Stimulated activated CD4-positive, alpha-beta T cell treated with anti-CD3 and anti-CD28 coated beads, Interleukin-1b, Interleukin-23, amount 100 ng/mL, for 1 hour (primary cell): ENCODE measurements at places on chromosomes 7 and 10.

GRCh38 chr7:157690833-157691585 is 354.2 kb downstream of the DNAJB6 start:
- no peak for DNase-seq

DNA sequence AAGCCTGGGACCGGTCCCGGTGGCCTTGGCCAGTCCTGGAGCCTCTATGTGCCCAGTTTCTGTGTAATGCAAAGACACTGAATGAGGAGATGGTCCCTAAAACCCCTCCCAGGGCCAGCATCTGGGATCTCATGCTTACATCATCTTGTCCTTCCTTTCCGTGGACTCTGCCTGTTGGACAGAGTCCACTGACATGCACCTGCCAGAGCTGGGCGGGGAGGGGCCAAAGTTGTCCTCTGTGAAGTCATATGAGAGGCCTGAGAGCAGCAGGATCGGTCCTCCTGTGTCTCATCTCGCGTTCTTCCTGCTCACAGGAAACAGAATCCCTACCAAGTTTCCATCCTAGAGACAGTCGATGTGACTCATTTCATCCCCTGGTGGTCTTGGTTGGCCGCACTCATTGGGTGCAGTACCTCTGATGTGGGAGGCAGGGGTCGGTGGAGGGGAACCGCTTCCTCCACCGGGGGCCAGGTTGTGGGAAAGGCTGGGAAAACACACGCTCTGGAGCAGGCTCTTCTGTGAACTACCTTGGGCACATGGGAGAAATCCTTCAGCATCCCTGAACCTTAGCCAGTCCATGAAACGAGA is 389.6 kb upstream of the PODXL start:
- no peak for DNase-seq

DNA sequence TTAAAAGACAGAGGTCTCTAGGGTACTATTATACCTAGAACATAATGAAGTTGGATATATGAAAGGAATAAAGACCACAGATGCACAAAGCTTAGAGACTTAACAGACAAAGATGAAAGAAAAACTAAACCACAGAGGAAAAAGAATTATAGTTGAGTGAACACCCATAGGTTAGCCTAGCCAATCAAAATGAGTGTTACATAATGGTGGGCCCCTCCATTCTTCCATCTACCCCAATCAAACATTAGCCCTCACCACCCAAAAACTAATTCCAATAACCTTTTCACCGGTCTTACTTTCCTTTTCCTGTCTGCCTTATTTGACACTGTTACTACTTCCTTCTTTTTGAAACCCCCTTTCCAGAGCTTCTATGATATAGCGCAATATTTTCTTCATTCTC is 130.1 kb downstream of the ELMO1 start:
- no peak for DNase-seq

DNA sequence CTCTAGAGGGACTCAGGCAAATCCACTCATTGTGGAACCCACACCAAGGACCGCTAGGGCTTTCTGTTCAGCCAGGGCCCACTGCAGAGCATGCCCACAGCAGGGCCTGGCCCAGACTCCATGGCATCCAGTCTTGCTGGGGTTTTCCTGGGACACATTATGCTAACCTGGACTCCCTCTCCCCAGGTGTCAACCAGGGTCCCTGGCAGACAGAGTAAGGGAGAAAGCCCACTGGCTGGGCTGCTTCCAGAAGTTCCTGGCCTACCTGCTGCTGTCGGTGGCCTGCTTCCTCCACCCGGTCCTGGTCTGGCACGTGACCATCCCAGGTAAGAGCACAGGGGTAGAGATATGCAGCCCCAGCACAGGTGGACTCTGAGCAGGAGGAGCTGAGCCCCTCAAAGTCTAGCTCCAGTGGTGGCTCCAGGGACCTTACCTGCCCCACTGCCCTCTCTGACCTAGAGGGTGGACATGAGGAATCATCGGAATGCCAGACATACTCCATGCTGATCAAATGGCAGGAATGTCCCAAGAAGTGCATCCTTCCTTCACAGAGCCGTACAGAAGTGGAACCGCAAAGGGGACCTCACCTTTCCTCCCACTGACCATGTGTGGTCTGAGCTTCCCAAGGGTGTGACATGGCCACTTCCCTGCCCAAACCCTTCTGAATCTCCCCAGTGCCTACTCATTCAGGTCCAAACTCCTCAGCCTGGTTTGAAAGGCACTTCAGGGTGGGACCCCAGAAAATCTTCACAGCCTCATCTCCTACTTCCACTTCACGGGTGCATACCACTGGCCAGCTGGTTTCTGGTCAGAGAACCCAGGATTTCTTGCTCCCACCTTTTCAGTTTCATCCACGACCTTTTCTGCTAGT is 22.5 kb downstream of the TMEM72 start:
- DNase-seq = no peak

- no peak for DNase-seq
Measured at GRCh38 chr10:71081229-71081560, 131.2 kb upstream of the UNC5B start.

GRCh38 chr10:45420453-45421192 is 46.6 kb downstream of the ALOX5 start:
- no peak for DNase-seq

- DNase-seq = no peak
Measured at GRCh38 chr7:99219185-99219767, 11.4 kb upstream of the KPNA7 start.

DNA sequence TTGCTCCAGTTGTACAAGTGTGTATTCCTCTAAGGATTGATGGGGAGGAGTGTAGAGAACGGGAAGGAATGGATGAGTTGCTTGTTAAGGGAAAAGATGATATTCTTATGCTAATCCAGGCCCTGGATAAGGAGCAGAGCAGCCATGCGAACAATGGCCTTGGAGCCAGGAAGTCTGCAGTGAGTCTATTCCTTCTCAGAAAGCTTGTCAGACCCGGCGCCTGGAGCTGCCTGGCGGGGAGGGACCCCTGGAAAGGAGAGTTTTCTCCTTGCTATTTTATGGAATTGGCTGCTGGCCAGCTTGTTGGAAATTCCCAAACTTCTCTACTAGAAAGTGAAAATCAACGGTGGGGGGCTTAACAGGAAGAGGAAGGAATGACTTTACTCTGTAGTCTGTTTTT is 89.1 kb downstream of the MMRN2 start:
- DNase-seq = no peak

DNA sequence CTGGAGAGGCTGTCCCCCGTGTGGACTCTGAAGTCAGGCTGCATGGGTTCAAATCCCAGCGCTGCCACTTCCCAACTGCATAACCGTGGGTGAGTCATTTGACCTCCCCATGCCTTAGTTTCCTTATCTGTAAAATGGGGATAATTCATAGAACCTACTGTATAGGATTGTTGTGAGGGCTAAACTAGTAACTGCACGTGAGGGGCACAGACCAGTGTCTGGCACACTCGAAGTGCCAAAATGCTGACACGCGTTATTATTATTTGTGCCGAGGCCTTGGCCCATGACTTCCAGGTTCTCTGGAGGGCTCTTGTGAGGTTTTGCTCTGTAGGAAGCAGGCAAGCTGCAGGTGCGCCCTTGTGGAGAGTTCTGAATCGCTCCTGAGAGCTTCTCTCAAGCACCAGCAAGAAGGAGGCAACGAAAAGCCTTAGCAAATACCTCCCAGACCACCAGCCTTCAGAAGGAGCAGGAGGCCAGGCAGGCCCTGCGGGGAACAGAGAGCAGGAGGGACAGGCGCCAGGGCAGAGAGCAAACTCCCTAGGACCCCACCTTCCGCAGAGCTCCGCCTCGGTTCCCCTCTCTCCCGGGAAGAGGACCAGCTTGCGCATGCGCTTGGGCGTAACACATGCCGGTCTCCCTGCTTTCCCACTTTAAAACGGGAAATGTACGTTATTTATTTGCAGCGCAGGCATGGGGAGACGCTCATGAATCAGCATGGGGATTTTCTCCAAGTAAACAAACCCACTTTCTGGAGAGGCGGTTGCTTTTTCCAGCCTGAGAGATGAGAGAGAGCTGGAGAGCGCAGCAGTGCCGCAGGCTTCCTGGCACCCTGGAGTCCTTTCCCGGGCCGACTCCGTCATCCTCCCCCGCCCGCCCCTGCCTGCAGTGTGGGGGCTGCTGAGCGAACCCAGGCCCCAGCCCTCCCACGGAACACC is 39.6 kb downstream of the SORCS3 start:
- DNase-seq = no peak

GRCh38 chr10:34097682-34098081 is 717.4 kb downstream of the PARD3 start:
- no peak for DNase-seq

- DNase-seq = no peak
Measured at GRCh38 chr7:469563-469961, 50.1 kb downstream of the PDGFA start.

- no peak for DNase-seq
Measured at GRCh38 chr10:57785068-57785467, 482.6 kb downstream of the IPMK start.

- no peak for DNase-seq
Measured at GRCh38 chr10:34305189-34305588, 509.9 kb downstream of the PARD3 start.

DNA sequence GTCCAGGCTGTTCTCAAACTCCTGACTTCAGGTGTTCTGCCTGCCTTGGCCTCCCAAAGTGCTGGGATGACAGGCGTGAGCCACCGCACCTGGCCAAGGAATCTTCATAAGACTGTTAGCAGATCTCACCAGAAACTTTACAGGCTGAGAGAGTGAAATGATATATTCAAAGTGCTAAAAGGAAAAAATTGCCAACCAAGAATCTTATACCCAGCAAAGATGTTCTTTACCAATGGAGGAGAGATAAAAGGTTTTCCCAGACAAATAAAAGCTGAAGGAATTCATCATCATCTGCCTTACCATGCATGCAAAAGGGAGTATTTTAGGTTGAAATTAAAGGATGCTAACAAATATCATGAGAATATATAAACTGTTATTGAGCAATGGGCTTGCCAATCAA is 23.6 kb downstream of the GIMAP7 start:
- DNase-seq = no peak

- no peak for DNase-seq
Measured at GRCh38 chr7:26337232-26337865, 45.7 kb downstream of the SNX10 start.

- DNase-seq = no peak
Measured at GRCh38 chr10:99013885-99014284, 221.8 kb downstream of the HPSE2 start.

GRCh38 chr7:148884299-148885022 is 370 bp upstream of the EZH2 start:
- peak; percentile 82 for DNase-seq

GRCh38 chr7:11208883-11209465 is 235.3 kb downstream of the PHF14 start:
- no peak for DNase-seq

- DNase-seq = no peak
Measured at GRCh38 chr7:72278550-72278949, 133.6 kb downstream of the CALN1 start.

GRCh38 chr7:71334541-71334940 is 202.6 kb downstream of the GALNT17 start:
- DNase-seq = no peak

DNA sequence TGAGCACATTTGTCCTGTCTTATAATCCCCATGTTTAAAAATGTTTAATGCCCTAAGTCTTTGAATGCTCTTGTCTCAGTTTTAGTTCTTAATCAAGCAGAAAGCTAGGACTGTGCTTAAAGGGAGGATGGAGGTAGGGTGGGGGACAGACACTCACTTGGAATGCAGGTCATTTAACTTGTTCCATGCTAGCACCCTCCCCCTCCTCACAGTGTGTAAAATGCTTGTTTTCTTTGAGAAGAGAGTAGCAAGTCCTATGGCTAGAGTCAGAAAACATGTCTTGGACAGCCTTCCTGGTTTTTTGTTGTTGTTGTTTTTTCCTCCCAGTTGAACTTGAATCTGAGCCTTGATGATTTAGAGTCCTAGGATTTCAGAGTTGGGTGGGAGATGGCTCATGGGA is 114.2 kb downstream of the PLPP4 start:
- DNase-seq = no peak

- DNase-seq = no peak
Measured at GRCh38 chr10:75547391-75548298, 116.2 kb downstream of the LRMDA start.

DNA sequence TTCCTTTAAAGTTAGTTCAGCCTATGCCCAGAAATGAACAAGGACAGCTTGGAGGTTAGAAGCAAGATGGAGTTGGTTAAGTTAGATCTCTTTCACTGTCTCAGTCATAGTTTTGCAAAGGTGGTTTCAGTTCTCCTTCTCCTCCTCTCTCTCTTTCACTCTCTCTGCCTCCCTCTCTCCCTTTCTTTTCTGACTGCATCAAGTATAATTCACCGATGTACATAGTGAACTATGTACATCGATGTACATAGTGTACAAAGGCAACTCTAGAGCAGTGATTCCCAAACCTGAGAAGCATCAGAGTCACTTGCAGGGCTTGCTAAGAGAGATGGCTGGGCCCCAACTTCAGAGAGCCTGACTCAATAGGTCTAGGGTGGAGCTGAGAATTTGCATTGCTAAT is 1259.7 kb downstream of the TYW1 start:
- DNase-seq = no peak

GRCh38 chr7:73507556-73507955 is 14.5 kb downstream of the BAZ1B start:
- no peak for DNase-seq

DNA sequence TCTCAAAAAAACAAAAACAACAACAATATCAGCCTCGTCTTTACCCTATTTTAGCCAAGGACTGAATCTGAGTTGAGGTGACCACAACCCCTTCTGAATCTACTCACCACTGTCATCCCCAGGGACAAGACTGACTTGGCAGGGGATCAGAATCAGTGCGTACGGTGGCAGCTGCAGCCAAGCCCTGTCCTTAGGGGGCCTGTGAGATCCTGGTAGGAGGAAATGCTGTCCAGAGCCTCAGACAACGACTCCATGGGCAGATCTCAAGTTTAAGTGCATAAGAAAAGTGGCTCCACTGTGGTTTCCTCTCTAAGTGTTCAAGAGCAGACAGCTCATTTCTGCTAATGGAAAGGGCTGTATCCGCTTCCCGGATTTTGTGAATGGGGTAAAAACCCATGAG is 22.4 kb upstream of the CYTH3 start:
- DNase-seq = no peak

DNA sequence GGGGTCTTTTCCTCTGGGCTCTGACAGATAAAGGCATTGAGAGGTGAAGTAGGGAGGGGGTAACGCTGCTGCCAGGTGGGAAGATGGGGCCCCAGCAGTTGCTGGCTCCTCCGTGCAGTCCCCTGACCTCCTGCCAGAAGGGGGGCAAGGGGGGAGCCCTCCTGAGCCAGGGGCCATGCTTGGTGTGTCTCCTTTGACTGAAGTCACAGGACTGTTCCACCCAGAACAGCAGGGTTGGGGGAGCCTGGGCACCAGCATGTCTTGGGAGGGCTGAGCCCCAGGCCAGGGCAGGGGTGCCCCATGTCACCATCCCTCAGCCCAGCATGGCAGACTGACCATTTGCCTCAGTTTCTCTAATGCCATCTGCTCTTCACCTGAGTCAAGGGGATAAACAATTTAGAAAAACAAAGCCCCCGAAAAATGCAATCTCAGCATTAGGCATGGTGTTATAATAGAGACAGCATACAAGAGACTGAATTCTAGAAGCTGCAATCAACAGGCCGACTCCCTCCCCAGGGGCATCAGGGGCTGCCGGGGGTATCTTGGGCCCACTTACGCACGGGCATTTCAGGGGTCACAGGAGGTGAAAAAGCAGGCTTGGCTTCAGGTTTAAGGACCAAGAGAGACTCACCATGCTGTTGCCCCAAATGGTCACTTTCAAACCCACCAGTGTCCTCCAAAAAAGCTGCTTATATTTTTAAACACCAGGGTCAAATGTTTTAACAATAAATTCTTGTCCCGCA is 108.6 kb upstream of the GPR26 start:
- no peak for DNase-seq

- no peak for DNase-seq
Measured at GRCh38 chr7:30595436-30596013, 847 bp downstream of the GARS1 start.
